ENCODE measurements at places on chromosomes 5 and 9.

GRCh38 chr5:56055859-56056258 lies 61.1 kb upstream of the IL6ST start:
- DNase-seq: no peak

DNA sequence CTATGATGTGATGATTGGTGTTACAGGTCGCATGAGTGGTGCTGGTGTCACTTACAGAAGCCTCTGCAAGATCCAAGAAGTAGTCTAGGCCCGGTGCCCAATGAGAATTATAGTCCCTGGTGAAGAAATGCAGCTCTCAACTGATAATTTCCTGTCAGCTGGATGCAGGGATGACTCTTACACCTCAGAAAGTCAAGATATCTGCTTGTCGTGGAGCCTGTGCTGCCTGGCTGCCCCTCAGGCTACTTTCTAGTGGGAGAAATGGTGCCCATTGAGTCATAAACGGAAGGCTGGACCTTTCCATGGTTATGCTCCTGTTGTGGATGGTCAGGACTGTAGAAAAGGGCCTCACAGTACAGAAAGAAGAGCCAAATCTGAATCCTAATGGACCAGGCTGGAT lies 46.8 kb upstream of the NXNL2 start:
- DNase-seq: no peak

- no peak for DNase-seq
Observed at GRCh38 chr5:95996904-95997723, 35.5 kb upstream of the ELL2 start.

DNA sequence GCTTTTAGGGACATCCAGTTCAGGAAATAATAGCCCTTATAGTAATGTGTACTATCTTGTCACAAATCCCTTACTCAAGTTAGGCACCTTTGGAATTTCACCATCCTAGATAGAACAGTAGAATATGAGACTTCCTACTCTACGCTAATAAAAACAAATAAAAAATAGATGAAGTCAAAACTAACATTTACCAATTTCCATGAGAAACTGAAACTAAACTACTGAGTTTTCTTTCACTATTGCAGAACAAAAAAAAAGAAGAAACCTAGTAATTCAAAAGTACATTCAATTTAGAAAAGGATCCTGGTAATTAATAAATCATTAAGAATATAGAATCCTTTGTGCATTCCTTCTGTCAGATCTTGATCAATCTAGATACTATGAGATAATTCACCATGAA lies 14.0 kb downstream of the STARD4 start:
- DNase-seq: no peak

- no peak for DNase-seq
Observed at GRCh38 chr5:151181818-151182523, 24.4 kb upstream of the ANXA6 start.
